ENCODE measurements at places on chromosomes 6 and 20.

GRCh38 chr6:107304421-107305025, 154.8 kb downstream of the PDSS2 start:
- DNase-seq, result no peak

GRCh38 chr20:62326959-62327725, 24.3 kb downstream of the ADRM1 start:
- DNase-seq, result no peak

DNA sequence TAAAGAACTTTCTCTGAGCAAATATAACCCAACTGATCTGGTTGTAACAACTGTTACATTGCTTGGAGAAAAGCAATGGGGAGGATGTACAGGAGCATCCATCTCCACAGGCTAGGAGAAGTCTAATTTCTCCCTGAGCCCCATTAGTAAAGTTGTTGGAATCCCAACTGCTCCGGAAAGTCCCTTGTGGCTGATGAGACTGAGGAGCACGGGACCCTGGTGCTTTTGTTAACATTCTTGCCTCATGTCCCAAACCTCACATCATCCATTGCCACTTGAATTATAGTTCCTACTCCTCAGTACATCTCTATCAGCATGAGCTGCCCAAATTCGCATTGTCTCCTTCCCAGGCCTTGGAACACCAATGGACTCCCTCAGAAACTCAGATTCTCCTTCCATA, 260.6 kb upstream of the BMP2 start:
- no peak for DNase-seq

DNA sequence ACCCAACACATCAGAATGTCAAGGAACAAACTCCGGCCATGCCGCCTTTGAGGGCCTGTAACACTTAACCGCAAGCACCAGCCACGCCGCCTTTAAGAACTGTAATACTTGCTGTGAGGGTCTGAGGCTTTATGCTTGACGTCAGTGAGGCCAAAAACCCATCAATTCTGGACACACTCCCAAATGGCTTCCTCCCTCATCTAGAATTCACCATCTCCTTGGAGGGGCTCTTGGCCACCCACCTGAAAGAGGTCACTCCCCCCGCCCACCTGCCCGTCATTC, 10.4 kb upstream of the PXDC1 start:
- no peak for DNase-seq

DNA sequence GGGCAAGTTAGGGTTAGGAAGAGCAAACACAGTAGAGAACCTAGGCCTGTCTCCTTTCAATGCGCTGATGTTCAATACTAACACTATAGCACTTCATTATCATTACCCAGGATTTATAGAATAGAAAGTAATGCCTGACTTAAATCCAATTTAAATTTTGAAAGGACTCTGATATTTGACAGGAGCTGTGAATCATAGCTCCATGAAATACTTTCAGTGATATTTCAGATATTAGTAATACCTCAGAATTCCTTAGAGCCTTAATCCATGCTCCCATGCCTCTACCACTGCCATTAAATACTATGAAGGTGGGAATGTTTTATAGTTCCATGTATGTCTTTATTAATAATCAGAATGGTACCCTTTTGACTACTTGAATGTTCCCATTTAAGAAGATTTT, 530.2 kb downstream of the BCKDHB start:
- DNase-seq, result no peak

- no peak for DNase-seq
Observed at GRCh38 chr6:66900133-66901083, 1193.4 kb upstream of the EYS start.

- DNase-seq, result no peak
Observed at GRCh38 chr6:151514000-151514730, 20.3 kb downstream of the CCDC170 start.

GRCh38 chr20:20466341-20466879, 98.5 kb downstream of the INSM1 start:
- no peak for DNase-seq

Data from T47D (cell line).